Daoy (cell line): ENCODE measurements at places on chromosomes 4 and X.

- no peak for DNase-seq
These were observed 27.0 kb downstream of the OTUD4 start for GRCh38 chr4:145153181-145153903.

DNA sequence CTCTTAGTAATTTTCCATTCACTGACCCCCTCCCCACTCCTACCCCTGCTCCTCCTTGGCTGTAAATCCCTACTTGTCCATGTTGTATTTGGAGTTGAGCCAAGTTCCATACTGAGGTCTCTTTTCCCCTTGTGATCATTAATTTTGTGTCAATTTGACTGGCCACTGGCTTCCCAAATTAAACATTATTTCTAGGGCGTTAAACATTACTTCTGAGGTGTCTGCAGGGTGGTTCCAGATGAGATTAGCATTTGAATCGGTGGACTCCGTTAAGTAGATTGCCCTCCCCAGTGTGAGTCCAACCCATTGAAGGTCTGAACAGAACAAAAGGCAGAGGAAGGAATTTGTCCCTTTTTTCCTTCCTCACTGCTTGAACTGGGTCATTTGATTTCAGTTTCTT, 25.7 kb downstream of the SLC39A8 start:
- no peak for DNase-seq

DNA sequence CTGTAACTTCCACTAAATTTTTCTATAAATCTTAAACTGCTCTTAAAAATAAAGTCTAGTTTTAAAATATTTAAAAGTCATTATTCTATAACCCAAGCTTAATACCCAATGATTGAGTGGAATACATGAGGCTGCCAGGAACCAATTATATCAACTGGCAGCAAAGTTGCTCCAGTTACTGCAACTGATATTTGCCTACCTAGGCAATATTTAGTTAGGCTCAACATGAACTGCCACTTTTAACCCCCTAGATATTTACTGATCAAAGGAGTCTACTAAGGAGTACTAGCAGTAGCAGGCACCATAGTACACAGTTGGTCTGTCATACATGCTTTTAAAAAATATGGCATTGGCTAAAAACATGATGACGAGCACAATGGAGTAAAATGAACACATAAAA, 29.9 kb upstream of the RADX start:
- DNase-seq = no peak

DNA sequence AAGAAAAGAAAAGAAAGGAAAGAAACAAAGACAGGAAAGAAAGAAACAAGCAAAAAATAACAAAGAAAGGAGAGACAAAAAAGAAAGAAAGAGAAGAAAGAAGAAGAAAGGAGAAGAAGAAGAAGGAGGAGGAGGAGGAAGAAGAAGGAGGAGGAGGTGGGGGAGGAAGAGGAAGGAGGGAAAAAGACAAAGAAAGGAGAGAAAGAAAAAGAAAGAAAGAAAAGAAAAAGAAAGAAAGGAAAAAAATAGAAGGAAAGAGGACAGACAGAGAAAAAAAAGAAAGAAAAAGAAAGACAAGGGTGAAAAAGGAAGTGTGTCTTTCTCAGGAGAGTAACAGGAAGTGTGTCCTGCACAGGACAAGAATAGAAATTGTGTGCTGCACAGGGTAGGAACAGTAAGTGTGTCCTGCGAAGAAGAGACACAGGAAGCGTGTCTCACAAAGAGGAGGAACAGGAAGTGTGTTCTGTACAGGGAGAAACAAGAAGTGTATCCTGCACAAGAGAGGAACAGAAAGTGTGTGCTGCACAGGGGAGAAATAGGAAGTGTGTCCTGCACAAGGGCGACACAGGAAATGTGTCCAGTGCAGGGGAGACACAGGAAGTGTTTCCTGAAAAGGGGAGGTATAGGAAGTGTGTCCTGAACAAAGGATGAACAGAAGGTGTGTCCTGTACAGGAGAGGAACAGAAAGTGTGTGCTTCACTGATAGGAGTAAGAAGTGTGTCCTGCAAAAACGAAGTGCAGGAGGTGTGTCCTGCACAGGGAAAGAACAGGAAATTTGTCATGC, 101.2 kb downstream of the ARSF start:
- DNase-seq = no peak

DNA sequence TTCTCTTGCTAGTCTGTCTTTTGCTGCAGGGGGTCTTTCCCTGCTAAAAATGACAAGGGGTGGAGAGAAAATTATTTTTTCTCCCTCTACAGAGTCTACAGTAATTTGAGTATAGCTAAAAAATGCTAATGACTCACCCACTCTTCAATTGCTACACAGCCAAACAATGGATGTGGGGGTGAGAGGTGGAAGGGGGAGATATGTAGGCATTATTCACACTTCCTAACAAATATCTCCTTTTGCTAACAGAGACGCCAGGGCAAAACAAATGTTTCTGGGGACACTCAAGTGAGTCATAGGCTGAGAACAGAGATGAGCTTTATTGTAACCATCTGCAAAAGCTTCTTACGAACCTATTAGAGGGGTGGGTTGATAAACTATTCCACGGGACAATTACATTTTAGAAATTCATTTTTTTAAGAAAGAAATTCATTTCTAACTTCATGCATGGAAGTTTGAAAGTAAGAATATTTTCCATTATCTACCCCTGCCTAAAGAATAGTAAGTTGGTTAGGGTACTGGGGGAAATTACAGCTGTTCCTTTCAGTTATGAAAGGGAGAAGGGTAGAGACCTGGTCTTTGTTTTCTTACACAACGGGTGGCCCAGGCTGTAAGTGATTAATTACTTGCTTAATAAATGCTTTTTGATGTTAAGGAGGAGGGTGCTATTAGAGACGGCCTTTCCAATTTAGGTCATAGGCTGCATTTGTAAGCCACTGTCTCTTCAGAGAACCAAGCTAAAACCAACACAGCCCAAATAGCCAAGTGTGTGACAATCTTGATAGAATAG, 12.8 kb downstream of the SCD5 start:
- DNase-seq = peak; percentile 75

GRCh38 chr4:33722800-33723516, 2521.4 kb downstream of the ARAP2 start:
- DNase-seq = no peak

- DNase-seq = no peak
These were observed 1.6 kb upstream of the IDUA start for GRCh38 chr4:985123-985830.

GRCh38 chr4:53196882-53197771, 168.7 kb downstream of the SCFD2 start:
- DNase-seq = peak; percentile 27

DNA sequence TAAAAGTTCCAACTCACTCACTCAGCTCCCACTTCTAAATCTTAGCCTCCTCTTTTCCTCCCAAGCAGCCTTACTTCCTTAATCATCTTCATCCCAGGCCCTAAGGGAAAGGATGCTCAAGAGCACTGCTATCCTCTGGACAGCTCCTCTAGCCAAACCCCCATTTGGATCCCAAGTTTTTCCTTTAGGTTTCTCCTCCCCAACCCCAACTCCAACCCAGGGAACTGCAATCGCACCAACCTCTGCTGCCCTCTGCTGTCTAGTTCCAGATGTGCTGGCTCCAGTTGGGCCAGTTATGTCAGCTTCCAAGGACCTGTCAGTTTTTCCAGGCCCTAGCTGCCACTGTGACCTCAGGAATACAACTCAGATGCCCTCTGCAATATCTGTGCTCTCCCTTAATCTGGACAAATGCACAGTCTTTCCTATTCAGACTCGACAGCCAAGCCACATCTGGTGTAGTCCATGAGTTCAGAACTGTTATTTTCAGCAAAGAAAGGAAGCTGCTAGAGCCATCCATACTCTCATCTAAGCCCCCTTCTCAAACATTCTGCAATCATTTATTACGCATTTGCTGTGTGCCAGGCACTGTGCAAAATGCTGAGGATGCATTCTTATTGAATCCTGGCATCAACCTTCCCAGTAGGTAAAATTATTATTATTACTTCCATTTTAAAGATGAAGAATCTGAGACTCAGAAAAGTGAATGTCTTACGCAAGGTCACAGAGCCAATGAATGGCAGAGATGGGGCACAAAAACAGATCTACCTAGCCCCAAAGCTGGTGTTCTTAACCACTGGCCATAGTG, 12.3 kb upstream of the XPNPEP2 start:
- peak; percentile 47 for DNase-seq
